ENCODE measurements at places on chromosomes 16 and 17.

- no peak for DNase-seq
Observed at GRCh38 chr16:2786826-2787151, 571 bp downstream of the PRSS33 start.

DNA sequence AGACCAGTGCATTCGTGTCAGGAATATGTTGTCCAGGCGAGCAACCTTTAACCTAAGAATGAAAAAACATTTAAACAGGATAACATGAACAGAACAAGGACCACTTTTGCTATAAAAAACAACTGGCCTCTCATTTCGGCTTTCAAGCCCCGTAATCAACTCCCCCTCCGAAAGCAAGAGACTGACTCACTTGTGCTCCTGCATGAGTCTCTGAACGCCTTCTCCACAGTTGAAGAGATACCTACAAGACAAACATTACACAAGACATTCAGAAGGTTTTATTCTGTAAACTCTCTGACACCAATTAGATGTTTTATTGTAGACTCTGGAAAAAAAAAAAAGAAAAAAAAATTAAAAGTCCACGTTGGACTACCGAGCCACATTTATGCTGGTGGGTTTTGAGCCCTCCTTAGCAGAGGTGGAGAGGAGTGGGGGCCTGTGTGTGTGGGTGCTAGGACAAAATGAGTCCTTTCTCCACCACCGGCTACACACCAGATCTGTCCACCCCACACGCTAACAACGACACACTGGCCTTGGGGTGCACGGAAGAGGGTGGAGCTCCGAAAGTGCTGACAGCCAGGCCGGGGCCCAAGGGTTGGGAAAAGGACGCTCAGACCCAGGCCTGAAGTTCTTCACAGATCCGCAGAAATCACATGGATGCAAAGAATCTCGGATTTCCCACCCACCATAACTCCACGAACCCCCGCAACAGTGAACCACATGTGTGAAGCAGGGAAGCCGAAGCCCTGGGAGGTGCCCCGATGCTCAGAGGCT is 759 bp downstream of the ELAC2 start:
- DNase-seq, result no peak

GRCh38 chr16:15434425-15435215 is at the start of gene BMERB1:
Gene BMERB1 (plus strand): TSS chr16:15434588. CDS start chr16:15434654, 66 bp downstream.
- DNase-seq, result no peak

DNA sequence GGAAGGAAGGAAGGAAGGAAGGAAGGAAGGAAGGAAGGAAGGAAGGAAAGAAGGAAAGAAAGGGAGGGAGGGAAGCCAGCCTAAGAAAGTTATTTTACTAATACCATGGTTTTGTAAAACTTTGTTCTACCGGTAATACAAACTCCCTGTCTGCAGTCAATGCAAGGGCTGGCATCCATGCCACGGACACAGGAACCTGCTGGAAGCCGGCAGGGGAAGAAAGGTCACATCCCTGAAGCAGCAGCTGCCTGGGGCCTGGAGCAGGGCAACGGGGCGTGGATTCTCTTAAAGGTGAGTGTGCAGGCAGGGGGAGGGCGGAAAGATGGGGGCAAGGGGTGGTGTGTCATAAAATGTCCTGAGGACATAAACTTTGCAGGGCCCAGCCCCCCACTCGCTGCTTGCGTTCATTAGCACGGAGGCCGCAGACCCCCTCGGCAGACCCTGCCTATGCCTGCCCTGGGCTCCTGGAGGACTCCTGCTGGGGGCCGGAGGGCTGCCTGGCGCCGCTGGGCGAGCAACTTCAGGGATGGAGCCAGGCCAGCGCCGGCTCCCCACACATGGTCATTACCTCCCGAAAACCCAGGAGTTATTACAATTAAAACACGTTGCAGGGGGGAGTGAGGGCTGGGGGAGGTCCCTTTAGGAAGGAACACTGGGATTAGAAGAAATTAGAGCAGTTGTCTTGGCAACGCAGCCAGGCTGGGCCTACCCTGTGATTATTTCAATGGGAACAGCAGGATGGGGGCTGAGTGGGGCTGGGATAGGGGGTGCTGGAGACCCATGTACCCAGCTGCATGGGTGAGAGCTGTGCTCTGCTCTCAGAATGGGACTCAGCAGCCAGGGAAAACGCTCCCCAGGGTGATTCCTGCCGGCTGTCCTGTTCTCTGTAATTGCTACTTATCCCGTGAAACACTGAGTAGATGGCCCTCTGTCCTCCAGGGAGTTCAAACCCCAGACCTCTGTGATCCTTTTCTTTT is 257.9 kb downstream of the SOX9 start:
- no peak for DNase-seq

DNA sequence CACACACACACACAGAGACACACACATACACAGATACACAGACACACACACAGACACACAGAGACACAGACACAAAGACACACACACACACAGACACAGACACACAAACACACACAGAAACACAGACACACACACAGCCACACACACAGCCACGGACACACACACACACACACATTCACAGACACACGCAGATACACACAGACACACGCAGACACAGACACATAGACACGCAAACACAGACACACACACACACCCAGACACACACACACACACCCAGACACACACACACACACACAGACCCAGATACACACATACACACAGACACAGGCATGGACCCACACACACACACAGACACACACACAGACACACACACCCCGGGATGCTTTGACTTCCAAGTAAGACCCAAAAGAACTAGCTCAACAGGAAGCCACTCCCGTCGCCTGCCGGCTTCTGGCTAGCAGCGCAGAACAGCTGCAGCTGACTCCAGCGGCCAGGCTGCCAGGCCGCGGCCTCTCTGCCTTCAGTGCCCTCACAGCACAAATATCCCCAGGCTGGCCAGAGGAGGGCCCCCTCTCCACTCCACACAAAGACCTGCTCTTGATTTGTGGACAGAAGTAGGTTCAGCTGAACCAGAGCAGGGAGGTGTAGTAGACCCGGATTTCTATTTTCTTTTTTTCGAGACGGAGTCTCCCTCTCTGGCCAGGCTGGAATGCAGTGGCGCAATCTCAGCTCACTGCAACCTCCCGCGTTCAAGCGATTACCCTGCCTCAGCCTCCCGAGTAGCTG is 6.0 kb upstream of the CHRNE start:
- peak; percentile 64 for DNase-seq

DNA sequence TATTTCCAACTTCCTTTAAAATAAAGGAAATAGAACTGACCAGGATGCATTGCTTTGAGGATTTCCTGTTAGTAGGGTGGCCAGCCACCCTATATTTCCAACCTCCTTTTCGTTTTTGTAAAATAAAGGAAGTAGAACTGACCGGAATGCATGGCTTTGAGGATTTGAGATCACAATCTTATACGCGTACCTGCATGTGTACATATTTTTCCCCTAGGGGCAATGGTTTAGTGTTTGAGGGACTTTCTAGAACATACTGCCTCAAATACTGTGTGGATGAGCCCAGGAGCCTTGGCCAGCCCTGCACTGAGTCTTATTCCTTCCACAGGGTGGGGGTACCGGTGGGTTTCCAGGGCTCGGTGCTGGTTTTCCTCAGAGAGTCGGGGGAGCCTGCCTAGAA is 25.6 kb downstream of the MAPK8IP3 start:
- no peak for DNase-seq

DNA sequence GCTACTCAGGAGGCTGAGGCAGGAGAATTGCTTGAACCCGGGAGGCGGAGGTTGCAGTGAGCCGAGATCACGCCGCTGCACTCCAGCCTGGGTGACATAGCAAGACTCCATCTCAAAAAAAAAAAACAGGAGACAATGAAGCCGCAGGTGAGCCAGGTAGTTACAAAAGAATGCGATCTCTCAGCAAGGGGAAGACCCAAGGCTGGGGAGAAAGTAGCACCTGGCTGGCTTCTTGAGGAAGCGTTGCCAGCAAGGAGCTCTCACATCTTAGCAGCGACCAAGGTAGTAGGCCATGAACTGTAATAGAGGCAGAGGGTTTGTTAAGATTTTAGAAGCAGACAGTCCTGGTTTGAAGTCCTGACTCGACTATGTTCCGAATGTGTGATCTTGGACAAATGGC is 175.0 kb downstream of the AIPL1 start:
- no peak for DNase-seq

- no peak for DNase-seq
Observed at GRCh38 chr17:39614545-39615157, 6.9 kb upstream of the NEUROD2 start.

GRCh38 chr17:1946021-1946932 is 78.9 kb downstream of the RTN4RL1 start:
- DNase-seq, result no peak

DNA sequence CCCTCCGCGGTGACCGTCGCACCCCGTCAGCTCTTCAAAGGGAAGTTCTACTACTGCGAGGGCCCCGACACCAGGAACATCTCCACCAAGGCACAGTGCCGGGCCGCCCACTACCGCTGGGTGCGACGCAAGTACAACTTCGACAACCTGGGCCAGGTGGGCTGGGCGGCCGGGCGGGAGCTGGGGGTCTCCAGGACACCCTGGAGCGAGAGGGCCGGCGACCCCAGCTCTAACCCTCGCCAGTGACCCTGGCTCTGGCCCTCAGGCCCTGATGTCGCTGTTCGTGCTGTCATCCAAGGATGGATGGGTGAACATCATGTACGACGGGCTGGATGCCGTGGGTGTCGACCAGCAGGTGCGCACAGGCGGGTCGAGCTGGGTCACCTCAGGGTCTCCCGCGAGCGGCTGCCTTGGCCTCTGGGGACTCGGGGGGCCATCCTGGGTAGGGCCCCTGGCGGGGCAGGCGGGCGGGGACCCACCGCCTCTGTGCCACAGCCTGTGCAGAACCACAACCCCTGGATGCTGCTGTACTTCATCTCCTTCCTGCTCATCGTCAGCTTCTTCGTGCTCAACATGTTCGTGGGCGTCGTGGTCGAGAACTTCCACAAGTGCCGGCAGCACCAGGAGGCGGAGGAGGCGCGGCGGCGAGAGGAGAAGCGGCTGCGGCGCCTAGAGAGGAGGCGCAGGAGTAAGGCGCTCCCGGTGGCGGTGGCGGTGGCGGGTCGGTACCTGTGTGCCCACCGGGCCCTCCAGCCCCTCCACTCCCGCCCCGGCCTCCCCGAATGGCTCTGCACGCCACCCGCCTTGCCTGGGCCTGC is 13.4 kb downstream of the TPSG1 start:
- no peak for DNase-seq

- DNase-seq, result no peak
Observed at GRCh38 chr17:79065105-79065670, 9.4 kb upstream of the ENGASE start.

- no peak for DNase-seq
Observed at GRCh38 chr16:88407807-88408206, 25.0 kb downstream of the ZNF469 start.

DNA sequence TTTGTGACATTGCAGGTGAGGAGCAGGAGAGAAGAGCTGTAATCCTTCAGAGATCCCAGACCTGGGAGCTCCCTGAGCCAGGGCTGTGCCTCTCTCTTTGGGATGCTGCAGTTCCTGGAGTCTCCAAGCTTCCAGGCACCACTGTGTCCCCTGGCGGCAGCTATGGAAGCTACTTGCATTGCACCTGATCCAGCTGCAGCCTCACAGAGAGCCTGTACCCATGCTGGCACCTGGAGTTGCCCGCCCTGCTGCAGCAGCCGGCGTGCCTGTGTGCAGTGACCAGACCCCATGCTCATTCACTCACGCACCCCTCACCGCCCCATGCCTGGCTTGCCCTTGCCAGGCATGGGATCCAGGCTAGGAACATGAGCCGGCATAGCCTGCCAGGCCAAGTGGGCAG is 51.8 kb upstream of the MED9 start:
- DNase-seq, result no peak

- no peak for DNase-seq
Observed at GRCh38 chr16:77739559-77739892, 17.2 kb downstream of the NUDT7 start.

DNA sequence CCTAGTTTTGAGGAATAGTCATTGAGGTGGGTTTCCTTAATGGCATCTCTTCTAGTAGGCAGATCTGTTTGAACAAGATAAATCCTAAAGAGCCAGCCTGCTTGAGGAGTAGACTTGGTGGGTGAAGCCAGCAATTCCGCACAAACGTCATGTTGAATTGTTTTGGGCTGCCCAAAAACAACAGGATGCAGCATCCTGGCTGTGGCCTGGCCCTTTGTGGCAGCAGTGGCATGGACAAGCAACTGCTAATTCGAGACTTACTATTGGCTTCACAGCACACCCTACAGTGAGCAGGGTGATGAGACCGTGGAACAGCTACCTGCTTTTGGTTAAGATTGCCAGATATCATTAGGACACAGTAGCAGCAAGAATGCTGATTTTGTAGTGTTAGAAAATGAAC is 9.3 kb upstream of the VPS4A start:
- no peak for DNase-seq

DNA sequence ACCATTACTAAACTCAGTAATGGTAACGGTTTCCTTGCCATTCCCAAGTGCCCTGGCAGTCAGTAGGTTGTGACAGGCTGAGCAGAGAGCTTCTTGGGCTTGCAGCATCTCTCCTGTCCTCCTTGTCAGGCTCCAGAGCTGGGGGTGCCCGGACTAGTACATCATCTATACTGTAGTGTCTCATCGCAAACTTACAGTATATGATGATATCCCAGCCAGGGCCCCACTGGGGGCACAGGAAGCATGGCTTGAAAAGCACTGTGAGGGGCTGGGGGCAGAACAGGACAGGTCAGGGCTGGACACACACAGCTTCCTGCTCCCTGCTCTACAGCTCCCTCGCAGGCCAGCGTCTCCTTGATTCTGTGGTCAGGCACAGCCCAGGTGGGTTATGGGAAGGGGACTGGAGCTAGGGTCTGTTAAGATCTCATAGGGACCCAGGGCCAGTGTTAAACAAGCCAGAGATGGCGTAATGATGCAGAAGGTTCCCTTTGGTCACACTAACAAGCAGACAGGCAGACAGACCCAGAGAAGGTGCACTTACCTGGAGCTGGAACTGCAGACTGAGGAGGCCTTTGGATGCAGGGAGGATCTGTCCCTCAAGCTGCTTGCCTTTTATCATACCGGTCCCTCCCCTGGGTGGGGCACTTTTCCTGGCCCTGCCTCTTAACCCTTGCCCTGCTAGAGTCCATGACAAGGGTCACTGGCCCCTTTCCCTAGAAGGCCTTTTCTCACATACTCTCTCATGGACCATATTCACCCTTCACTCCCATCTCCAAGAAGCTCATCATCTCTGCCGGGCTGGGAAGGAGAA is 6.8 kb downstream of the ERAL1 start:
- no peak for DNase-seq

DNA sequence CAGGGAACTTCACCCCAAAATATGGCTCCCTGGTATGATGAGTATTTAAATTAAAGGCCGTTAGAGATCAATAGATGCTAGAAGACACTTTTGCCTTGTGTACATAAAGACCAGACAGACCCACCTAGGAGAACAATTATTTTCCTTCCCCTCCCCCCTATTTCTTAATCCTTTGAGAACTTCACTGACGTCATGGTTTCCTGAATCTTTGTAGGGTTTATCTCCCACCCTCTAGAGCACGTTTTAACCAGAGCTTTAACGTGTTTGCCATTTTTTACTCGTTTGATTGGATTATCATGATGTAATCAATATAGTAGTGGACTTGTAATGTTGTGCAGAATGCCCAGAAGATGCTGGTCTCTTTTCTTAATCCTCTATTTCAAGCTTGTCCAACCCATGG is 22.9 kb upstream of the XYLT2 start:
- no peak for DNase-seq
